HuH-7 (cell line): ENCODE measurements at places on chromosomes 3 and 15.
A peak's percentile ranks its signal among the peaks of the same experiment; 100 is the strongest.

- DNase-seq, result no peak
These were observed 366.0 kb upstream of the TBL1XR1 start for GRCh38 chr3:177563243-177563780.

DNA sequence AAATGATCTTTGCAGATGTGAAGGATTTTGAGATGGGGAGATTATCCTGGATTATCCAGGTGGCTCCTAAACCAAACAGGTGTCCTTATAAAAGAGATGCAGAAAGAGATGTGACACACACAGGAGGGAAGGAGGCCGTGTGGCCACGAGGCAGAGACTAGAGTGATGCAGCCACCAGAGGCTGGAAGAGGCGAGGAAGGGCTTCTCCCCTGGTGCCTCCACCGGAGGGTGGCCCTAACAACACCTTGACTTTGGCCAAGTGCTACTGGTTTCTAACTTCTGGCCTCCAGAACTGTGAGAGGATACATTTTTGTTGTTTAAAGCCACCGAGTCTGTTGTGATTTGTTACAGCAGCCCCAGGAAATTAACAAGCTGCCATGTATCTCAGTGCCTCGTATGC, 127.1 kb downstream of the ASB7 start:
- no peak for DNase-seq

DNA sequence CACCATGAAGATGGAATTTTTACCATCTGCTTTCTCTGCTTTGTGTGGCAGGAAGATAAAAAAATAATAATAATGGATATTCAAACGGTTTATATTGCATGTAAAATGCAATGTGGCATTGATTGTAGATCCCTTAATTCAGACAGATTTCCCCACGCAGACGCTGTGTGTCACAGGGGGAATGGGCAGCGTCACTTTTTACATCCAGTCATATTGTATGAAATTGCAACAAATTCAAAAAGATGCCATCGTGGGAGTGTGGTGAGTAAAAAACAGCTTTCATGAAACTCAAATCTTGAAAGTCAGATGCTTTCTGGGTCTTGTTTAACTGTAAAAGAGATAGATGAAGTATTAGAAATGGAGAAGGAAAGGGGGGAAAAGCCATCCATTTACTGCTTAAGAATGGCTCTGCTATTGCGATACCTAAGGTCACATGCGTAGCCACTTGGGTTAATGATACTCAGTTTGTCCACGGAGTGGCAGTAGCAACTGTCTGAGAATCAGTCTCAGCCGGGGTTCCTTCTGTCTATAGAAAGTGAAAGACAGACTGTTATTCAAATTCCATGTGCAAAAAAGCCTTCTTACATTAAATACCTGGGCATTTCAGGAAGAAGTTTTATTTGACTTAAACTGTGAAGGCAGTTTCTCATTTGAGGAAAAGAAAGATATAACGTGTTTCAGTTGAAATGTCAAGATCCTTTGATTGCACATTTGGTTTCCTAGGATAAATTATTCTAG, 28.5 kb downstream of the BTD start:
- peak; percentile 78 for DNase-seq

DNA sequence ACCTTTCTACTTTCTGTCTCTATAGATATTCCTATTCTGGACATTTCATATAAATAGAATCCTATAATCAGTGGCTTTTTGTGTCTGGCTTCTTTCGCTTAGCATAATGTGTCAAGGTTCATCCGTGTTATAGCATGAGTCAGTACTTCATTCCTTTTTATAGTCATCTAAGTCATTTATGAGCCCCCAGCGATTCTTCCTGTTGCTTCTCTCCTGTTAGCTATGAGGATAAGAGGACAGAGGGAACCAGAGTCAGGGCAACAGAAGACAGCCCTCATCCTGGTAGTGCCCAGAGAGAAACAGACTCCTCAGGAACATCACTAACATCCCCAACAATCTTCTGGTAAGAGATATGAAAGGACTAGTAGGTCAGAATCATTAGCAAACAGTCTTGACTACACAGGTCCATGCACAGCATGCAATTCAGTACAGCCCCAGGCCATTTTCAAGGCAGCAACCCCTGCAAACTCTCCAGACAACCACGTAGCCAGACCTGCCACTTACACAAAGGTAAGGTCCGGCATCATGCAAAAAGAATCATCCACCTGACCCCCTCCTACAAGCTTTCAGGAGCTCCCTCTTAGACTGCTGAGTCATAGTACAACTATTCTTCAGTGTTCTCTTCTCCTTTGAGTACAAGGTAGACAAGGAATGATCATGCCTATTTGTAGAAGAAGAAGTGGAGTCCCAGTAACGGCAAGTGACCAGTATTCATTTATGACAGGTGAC, 91.5 kb downstream of the MYLK start:
- no peak for DNase-seq

DNA sequence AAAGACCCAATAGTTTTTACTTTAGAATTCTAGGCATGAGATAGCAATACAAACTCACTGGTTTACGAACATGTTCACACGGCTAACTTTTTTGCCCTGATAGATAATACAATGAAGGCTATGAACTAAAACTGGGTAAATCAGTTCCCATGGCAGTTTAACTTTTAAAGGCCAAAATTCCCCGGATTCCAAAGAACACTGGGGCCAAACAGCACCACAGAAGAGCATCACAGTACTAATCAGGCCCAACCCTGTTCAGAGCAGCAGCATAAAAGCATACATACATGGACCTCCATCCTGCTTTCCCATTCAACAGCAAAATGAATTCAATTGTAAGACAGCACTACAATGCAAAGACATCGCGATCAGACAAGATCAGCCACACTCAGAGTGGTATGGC, 540.3 kb upstream of the CCDC54 start:
- no peak for DNase-seq

- DNase-seq, result no peak
These were observed 36.2 kb downstream of the KAT2B start for GRCh38 chr3:20076296-20076997.

DNA sequence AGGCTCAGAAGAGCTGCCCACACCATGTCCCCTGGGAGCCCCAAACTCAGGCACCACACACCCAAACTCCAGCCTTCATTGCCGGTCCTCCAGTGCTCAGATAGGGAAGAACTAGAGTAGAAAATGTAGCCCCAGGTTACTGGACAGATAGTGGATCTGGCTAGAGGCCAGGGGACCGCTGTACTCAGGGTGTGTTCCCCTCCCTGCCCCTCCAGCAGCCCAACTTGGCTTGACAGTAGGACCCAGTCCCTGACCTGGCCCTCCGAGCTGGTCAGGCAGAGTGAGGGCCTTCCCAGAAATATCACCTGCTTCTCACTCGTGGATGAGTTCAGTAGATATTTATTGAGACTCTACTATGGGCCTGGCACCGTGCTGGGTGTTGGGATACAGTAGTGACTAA, 100.0 kb downstream of the CORO2B start:
- no peak for DNase-seq
